ENCODE measurements at places on chromosomes 11 and 22.

DNA sequence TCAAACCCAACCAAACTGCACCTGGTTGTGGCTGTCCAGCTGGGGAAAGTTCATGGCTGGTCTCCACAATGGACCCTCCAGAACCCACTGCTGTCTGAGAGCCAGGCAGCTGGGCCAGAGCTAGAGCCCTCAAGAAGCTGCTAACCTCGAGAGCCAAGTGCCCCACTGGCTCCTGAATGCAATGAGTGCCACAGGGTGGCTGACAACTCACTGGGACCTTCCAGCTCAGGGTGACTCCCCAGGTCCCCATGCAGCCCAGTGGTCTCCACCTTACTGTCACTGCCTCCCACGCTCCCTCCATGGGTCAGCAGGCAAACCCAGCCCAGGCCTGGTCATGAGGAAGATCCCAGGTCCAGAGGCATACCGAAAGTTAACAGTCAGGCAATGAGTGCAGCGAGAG, 8.0 kb upstream of the CHST1 start:
- no peak for DNase-seq

DNA sequence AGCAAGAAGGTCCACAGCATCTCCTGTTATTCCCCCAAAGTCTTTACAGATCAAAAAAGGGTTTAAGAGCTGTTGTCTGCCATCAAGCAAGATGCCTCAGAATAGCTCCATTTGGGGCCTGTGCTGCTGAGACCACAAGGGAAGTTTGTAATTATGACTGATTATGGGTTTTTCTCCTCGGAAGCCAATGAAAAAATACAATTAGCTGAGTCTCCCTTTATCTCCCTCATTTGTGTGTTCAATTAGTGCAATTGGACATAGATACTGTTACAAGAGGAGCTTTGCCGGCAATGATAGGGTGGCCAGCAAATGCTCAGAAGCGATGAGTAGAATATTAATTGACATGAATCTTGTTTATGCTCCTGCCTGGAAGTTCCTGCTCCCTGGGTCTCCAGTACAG, 83.7 kb downstream of the COMMD9 start:
- DNase-seq, result no peak

GRCh38 chr11:73974604-73975478, 7.8 kb downstream of the UCP2 start:
- no peak for DNase-seq

GRCh38 chr11:287821-288477, 977 bp upstream of the PGGHG start:
- peak; percentile 56 for DNase-seq

GRCh38 chr11:132520199-132520598, 1012.1 kb downstream of the OPCML start:
- no peak for DNase-seq

- no peak for DNase-seq
These were observed 5.3 kb downstream of the PHOX2A start for GRCh38 chr11:72238492-72239312.

- DNase-seq, result no peak
These were observed 1025.0 kb downstream of the JRKL start for GRCh38 chr11:97414801-97415200.

- no peak for DNase-seq
These were observed 75.6 kb downstream of the BLID start for GRCh38 chr11:122040464-122040863.

DNA sequence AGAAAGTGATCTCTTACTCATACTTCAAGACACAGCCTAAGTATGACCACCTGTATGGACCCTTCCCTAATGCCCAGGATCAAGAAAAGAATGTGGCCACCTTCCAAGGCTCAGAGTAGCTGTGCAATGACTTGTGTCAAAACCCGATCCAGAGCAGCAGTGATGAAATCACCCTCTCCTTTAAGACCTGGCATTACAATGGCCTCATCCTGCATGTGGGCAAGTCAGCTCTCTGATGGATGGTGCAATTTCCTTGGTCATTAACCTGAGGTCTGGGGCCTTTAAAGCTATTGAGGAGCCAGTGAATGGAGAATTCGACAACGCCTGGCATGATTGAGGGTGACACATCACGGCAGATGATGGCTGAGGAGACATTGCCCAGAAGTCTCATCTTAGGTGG, 9.1 kb upstream of the TUBA8 start:
- DNase-seq, result no peak

DNA sequence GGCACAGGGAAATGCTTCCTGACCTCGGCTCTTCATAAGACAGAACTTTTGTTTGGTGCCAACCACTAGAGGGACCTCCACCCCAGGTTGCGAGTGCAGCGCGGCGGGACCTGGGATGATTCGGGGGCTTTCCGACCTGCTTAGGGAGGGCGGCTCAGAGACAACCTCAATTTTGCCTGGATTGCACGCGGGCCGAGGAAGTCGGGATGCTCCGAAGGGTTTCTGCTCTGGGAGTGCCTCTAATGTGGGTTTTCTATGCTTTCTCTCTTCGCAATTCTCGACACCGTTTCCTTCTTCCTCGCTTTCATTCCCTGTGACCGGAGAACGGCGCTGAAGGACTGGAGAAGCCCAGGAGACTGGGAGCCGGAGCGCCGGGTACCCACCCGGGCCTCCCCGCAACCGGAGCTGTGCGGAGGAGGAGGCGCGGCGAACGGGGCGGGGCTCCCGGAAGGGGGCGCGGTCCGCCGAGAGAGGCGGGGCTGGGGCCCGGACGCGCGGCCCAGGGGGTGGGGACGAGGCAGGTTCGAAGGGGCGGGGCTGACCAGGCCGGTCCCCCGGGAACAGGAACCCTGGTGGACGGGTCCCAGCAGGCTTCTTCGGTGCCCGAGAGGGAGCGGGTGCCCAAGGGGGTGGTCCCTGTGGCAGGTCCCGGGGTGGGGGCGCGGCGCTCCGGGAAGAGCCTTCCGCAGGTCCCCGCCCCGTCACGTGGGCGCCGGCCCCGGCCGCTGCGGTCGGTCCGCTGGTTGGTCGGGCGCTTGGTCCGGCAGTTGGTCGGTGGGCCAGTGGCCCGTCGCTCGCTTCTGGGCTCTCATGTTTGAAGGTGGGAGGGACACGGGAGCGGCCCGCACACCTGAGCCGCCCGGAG, at the start of gene PPFIBP2:
TSS of gene PPFIBP2 (plus strand) at position 766 of the 865 bp plus-strand sequence. CDS start 35,477 bp downstream, outside the sequence.
- DNase-seq, result peak; percentile 88

- DNase-seq, result no peak
These were observed 339.8 kb upstream of the NARS2 start for GRCh38 chr11:78914503-78914902.

DNA sequence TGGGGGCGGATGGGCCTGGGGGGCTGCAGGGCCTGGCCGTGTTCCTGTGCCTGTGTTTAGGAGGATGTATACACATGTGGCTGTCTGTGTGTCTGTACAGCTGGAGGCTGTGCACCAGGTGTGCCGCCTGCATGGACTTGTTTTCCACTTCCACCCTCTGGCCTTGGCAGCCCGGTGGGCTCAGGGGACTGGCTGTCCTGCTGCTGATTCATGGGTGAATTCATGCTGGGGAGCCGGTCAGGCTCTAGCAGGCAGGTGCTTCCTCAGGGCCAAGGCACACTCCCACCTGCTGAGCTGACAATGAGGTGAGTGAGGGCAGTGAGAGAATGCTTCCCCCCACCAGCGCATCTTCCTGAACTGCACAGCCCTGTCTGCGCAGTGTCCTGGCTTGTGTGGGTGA, 88.4 kb downstream of the CCDC81 start:
- no peak for DNase-seq

DNA sequence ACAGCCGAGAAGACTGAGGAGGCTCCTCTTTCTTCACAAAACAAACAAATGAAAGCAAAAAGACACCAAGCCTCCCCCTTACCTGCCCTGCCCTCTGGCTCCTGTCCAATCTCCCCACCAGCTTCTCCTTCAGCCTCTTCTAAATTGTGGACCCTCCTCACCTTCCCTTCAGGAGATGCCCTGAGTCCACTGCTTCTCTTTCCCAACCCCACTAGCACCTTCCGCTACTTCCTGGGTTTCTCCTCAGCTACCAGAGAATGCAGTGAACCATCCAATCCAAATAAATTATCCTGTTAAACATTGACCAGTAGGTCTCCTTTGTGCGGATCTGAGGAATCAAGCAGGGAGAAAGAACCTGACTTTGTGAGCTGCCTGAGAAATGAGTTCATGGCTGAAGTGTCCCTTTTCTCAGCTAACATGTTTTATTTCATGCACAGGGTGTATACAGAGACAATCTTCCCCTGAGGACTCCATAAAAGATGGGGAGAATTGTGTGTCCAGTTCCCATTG, 63.2 kb upstream of the VPREB1 start:
- DNase-seq, result no peak

GRCh38 chr22:26536056-26536761, 23.9 kb upstream of the TFIP11 start:
- DNase-seq, result no peak

GRCh38 chr11:69007975-69008381, 5.1 kb downstream of the MRGPRF start:
- DNase-seq, result no peak

DNA sequence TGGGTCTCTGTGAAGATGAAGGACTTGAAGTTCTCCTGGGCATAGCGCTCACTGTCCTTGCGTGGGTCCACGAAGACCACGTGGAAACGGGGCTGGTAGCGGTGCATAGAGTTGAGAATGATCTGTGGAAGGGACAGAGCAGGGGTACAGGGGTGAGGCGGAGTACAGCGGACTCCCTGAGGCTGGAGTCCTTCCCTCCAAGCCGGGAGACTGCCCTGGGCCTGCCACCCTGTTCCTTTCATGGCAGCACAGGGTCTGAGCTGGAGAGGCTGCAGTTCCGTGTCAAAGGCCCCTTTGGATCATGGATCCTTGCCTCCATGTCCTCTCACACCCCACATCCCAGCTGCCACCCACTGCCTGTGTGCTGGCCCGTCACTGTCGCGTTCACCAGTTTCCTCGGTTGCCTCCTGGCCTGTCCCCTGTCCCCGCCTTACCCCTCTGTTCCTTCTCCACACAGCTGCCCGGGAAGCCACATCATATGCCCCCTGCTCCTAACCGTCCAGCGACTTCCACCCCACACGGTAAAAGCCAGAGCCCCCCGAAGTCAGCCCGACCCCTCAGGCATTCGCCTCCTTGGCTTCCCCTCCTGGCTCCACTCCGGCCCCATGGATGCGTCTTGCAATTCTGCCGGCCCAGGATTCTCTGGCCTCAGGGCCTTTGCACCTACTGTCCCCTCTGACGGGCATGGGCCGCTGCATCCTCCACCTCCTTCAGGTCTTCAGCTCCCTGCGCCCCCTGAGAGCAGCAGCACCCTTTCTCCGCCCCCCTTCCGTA, 3.4 kb upstream of the NUDT8 start:
- DNase-seq, result no peak

- no peak for DNase-seq
These were observed 66.8 kb upstream of the E2F8 start for GRCh38 chr11:19307498-19307897.

DNA sequence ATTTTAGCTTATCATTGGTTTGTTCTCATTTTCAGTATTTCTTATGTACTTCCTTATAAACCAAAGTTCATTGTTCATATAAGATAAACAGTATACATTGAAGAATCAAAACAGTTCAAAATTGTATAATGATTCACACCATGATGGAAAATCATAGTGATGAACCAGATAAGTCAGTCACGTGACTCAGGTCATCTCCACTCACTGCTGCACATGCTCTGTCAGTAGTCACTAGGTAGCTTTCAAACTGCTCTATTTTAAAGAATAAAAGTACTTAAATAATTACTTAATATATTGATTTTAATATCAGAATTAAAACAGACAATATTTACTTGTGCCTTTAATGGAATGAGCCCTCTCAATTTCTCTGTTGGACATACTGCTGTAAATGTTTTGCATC, 37.5 kb downstream of the PDHX start:
- no peak for DNase-seq

- no peak for DNase-seq
These were observed 273.0 kb downstream of the TBC1D22A start for GRCh38 chr22:47035425-47035881.

DNA sequence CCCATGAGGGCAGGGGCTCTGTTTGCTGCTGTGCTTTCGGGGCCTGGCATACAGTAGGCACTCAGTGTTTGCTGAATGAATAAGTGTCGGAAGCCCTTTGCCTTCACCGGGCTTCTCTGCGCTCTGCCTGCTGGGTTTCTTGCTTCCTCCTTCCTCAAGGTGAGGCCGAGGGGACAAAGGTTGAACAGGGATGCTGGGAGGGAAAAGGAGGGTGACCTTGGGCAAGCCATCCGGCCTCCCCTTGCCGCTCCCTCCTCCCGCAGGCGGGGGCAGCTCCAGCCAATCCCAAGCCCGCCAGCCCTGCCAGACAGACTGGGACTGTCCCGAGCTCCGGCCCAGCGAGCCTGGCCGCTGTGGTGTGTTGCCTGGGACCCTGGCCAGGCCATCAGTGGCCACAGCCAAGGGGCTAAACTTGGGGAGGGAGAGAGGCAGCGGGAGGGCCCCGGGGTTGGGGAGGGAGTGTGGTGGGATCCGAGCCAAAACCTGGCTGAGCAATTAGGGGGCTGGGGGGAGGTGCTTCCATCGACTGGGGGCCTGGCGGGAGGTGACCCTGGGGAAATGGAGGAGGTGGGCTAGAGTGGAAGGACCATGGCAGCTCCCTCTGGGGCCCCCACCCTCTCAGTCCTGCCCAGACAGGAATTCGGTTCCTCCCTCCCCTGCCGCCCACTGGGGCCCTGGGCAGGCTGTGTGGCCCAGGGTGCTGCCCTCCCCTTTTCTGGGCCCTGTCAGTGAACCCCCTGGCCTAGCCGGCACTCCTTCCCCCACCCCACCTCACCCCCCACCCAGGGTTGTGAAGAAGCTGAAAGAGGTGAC, 3.4 kb upstream of the RCOR2 start:
- DNase-seq, result no peak

DNA sequence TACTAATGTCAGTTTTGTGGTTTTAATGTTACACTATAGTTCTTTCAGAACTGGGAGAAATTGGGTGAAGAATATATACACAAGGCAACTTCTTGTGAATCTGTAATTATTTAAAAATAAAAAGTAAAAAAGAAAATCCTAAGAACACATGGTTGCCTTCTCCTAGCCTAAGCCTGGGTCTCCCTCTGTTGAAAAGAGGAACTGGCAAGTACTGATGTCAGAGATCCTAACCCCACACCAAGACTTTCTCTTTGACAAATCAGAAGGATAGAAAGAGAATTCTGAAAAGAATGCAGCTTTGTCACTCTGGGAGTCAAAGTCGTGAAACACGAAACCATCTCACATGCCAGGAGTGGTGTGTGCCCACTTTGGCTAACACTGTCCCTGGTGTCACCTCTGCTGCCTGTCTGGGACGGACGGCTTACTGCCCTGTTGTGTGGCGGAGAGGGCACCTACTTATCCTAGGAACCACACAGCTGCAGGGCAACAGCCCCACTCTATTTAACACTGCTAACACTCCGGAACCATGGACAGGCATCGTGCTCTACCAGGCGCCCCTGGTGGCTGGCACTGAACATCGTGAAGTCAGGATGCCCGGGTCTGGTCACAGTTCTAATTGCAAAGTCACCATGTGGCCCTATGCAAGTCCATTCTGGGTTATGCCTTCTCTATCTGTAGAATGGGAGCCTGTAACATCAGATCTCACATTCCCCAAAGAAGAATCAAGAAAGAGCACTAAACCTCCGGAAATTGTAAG, 108.7 kb upstream of the CD82 start:
- DNase-seq, result no peak

DNA sequence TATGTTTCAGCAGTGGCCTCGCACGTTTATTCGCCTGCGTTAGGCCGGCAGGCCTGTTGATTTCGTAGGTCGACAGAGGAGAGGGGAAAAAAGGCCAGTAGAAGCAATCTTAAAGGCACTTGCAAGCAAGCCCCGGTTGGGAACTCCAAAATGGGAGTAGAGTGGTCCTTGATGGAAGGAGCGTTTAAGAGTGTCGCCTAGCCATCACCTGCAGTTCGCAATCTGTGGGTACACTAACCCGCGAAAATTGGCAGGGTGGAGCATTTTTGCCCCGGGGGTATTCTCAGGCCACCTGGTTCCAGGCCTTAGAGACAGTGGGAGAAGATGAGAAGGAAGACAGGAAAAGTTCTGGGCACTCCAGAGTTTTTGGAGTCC, 1.1 kb downstream of the EWSR1 start:
- DNase-seq, result no peak
